ENCODE measurements at places on chromosomes 7 and 10.

DNA sequence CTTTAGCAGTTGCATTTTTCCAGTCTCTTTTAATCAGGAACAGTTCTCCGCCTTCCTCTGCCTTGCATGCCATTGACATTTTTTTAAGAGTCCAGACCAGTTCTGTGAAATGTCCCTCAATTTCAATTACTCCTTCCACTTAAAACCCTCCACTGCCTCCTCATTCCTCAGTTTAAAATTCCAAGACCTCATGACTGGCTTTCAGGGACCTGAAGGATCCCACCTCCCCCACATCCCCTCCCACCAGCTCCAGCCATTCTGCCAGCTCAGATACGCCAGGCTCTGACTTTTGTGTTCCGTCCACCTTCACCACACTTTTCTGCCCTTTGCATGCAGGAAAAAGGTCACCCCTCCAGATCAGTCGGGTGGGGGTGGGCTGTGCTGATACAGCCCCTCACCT is 8.7 kb downstream of the TNRC18 start:
- DNase-seq, result no peak

GRCh38 chr10:102234888-102235597 is 6.3 kb downstream of the PITX3 start:
- DNase-seq, result no peak

- DNase-seq, result no peak
Observed at GRCh38 chr10:69652857-69653199, 22.8 kb downstream of the FAM241B start.

DNA sequence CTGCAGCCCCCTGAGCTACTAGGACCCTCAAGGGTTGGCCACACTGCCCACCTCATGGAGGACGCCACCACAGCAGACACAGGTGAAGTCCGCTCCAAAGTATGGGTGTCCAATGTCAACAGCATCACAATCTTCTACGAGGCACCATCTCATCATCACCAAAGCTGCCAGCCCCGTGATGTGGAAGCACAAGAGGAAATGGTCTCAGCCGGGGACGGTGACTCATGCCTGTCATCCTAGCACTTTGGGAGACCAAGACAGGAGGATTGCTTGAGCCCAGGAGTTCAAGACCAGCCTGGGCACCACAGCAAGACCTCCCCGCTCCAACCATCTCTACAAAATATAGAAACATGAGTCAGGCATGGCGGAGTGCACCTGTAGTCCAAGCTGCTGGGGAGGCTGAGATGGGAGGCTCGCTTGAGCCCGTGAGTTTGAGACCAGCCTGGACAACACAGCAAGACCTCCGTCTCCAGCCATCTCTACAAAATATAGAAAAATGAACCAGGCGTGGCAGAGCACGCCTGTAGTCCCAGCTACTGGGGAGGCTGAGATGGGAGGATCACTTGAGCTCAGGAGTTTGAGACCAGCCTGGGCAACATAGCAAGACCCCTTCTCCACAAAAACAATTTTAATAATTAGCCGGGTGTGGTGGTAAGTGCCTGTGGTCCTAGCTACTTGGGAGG is 48.8 kb upstream of the MYL10 start:
- no peak for DNase-seq

- no peak for DNase-seq
Observed at GRCh38 chr7:14123923-14124322, 134.5 kb upstream of the ETV1 start.

DNA sequence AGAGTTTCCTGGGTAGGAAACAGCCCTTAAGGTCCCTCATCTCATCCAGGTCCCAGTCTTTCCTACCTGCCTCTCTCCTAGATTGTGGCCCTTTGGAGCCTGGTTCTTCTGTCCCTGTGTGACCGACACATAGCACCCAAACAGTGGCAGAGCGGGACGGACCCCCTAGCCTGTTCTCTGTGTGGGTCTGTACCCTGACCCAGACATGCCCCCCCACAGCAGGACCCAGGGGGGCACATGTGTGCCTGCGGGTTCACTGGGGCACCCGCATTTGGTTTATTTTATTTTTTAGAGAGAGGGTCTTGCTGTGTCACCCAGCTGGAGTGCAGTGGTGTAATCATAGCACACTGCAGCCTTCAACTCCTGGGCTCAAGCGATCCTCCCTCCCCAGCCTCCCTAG is 11.5 kb downstream of the LIMK1 start:
- no peak for DNase-seq

DNA sequence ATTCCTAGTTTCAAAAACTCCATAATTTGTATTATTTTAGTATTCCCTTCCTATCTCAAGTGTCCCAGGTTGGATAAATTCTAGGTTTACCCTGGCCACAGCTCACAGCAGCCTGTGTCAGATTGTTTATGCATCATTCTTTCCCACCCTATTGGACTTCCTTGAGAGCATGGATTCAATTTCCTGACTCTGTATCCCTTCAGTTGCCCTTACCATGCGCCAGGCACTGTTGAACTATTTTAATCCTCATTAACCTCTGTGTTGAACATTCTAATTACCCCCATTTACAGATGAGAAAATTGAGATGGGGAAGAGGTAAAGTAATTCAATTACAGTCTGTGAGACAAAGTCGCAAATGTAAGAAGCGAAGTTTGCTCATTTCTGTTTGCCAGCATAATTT is 58.8 kb downstream of the STEAP1B start:
- no peak for DNase-seq

DNA sequence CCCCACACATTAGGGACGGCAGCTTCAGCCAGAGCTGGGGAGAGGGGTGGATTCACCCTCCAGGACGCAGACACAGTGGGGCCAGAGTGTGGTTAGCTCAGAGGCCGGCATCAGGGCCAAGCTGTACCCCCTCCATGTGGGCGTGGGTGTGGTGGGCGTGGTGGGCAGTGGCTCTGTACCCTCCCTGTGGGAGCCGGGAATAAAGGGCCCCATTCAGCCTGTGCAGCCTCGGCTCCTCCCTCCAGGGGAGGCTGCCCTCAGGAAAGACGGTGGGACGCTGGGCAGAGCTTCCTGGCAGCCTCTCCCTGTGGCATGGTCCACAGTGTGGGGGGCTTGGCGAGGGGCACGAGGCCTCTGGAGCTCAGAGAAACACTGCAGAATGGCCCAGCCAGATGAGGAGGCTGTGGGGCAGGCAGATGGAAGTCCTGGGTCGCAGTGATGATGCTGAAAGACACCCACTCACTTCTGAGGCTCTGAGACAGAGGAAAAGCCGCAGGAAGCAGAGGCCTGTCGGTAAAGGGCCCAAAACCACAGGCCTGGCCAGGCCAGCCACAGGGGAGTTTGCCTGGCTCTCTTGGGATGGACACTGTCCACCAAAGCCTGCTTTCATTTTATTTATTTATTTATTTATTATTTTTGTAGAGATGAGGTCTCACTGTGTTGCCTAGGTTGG is 108.0 kb downstream of the SH3PXD2A start:
- DNase-seq, result no peak

DNA sequence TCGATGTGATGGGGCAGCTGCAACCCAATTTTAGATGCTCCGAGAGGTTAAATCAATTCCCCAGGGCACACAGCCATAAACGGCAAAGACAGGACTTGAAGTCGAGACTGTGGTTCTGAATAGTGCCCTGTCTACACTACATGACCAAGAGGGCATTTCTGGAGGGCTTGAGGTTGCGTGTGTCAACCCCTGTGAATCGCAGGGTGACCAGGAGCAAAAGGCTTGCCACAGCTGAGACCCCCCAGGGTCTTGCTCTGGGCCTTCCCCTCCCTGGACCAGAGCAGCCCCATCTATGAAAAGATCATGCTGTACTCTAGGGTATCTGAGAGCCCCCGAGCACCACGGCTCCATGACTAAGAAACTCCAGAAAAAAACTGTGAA is 26.8 kb upstream of the RASGEF1A start:
- no peak for DNase-seq

DNA sequence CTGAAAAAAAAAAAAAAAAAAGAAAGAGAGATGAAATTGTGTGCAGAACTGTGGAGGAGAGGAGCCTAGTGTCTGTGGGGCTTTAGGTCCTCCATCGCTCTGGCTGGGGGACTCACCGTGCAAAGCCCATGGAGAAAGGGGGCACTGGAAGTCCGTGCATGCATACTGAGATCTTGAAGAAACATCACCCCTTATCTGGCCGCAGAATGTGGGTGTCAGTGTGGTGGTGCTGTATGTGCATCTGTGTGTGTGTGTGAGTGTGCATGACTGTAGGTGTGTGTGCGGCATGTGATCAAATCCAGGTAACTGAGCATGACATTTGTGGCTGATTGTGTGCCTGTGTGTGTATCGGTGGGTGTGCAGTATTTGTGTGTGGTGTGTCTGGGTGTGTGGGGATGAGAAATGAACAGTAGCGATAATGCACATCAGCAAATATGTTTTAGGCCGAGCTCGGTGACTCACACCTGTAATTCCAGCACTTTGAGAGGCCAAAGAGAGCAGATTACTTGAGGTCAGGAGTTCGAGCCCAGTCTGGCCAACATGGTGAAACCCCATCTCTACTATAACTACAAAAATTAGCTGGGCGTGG is 8.8 kb upstream of the CLDN3 start:
- no peak for DNase-seq

DNA sequence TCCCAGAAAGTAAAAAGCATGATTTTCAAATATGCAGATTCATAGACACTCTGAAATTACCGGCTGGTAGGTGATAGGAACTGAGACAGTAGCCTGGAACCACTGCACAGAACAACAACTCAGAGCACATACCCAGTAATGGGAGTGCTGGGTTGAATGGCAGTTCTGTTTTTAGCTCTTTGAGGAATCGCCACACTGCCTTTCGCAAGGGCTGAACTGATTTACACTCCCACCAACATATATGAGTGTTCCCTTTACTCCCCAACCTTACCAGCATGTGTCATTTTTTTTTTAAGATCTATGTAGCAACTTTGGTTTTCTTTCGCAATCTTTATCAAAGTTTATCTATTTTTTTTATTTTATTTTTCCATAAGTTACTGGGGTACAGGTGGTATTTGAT is 358.8 kb downstream of the CALN1 start:
- DNase-seq, result no peak

DNA sequence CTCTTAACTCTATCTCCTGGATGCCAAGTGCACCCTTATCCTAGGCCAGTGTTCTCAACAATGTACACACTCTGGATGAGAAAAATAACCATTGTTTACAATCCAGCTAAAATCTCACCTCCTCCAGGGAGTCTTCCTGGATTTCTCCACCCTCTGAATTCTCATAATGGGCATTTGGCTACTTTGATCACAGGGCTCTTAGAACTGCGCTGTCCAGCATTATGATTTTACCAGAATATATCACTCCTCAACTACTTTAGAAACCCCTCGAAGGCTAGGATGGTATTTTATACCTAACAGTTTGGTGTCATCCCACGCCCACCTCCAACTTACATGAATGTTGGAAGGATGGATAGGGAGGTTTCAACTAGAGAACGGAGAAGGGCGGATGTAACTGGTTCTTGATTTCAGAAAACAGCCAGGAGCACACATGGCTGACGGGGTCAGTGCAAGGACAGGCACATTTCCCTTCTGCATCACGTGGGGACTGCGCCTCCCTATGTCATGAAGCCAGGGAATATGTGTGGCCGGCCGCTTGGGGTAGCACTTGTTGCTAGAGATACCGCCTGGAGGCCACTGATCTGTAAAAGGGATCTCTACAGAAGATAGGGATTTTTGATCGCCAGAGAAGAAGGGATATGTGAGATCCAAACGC is 1.2 kb upstream of the ATP6V0E2 start:
- DNase-seq, result peak; percentile 64

DNA sequence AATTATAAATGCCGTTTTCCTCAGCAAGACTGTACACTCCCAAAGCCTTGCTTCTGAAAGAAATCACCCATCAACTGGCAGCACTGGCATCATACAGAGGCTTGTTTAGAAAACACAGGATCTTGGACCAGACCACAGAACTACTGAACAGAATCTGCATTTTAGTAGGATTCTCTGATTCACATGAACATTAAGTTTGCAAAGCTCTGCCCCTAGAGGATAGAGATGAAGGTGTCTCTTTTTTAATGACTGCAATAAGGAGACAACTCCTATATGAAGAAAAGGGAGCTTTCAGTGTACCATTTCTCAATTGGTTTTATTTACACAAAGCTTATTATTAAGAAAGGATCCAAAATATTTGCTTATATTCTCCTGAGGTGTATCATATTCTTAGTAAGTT is 172.7 kb downstream of the AGMO start:
- DNase-seq, result no peak

DNA sequence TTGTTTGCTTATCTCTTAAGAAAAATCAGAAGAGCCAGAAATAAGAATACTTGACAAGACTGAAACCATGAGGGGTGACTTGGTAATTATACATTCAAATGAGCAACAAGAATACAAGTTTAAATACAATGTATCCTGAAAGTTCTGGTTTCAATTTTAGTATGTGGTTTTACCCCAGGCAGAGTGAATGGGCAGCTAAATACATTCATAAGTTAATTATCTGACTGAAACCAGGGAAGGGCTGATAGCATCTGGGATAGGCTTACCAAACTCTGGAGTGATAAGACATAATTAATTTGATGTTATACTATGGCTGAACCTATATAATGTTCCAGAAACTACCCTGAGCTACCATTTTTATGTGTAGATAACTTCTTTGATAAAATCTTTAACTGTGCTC is 252.2 kb upstream of the PLXNA4 start:
- no peak for DNase-seq

- DNase-seq, result no peak
Observed at GRCh38 chr10:80471001-80471400, 16.9 kb downstream of the TSPAN14 start.

DNA sequence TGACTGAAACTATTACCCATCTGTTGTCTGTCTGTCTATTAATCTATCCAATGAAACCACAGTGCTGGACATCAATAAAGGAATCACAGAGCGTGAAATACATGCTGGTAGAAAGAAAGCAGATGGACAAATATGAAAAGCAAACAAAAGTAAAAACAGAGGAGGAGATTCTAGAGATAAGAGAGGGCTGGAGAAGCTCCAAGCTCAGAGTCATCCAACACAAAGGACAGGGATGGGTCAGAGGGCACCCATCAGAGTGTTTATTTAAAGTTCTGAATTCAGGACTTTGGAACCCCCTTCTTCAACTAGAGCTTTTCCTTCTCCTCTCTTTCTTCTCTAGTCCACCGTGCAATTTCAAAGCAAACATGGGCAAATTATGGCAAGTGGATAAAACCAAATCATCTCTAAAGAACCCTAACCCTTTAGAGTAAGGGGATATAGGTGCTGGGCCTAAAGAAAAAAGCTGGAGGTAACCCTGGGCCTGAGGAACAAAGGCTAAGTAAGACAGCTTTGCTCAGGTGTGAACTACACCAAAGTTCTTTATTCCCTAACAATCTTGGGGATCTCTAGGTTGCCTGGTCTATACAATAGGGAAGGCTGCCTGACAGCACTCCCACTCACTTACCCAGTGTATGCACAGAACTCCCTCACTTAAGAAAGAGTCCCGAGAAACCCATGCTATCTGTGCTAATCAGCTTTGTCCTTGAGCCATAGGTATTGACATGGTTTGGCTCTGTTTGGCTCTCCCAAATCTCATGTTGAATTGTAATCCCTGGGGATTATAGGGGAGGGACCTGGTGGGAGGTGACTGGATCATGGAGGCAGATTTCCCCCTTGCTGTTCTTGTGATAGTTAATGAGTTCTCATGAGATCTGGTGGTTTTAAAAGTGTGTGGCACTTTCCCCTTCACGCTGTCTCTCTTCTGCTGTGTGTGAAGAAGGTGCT is 97.0 kb downstream of the BAMBI start:
- DNase-seq, result no peak

Data from NCI-H446 treated with DMSO at 0.1 percent for 48 hours (cell line).